Mesothelial cell of epicardium (in vitro differentiated cells): ENCODE measurements at places on chromosomes 3 and 15. TPM values are rescaled to one million over a fixed set of nuclear protein-coding genes. Genes with fewer than 3 reads are reported as not detected.

DNA sequence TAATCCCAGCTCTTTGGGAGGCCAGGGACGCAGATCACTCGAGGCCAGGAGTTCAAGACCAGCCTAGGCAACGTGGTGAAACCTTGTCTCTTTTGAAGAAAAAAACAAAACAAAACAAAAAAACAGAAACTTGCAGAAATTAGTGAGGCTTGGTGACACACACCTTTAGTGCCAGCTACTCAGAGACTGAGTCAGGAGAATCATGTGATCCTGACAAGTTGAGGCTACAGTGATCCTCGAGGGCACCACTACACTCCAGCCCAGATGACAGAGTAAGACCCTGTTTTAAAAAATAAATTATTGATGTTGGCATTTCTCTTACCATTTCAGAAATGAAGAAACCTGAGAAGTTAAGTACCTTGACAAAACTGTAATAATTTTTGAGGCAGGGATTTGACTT is 44.6 kb upstream of the CCNB2 start:
- no peaks in the 10 kb centered on the region for H3K4me1 ChIP-seq
- H3K36me3 ChIP-seq, result peaks cover 31% of the 10 kb centered on the region
- no peaks in the 10 kb centered on the region for H3K27me3 ChIP-seq
- H3K27ac ChIP-seq, result no peak overlapping the region

DNA sequence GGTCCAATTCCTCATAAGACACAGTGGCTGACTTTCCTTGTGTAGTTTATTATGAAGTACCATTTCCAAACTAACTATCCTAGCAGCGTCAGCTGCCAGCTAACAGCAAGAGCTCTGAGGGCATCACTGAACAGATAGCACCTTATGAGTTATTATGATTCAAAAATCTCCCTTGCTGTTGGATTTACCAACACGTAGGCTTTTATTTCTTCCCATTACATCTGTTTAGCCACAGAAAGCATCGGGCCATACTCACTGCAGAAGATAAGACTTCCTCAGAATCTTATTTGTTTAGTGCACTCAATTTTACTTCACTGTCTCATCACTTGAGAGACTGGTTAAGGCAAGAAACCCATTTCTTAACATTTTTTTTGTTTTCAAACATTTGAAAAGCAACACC is 16.2 kb downstream of the CLDN1 start:
- no peaks in the 10 kb centered on the region for H3K27me3 ChIP-seq
- H3K4me3 ChIP-seq, result no peak overlapping the region
- no peak overlapping the region for H3K27ac ChIP-seq
- H3K4me1 ChIP-seq, result peaks cover 13% of the 10 kb centered on the region
- no peak for DNase-seq

- no peak overlapping the region for H3K4me3 ChIP-seq
- peak overlapping the region; percentile 67 for H3K27ac ChIP-seq
- peak; percentile 28 for DNase-seq
- peaks cover 14% of the 10 kb centered on the region for H3K36me3 ChIP-seq
- no peaks in the 10 kb centered on the region for H3K27me3 ChIP-seq
- peaks cover 8% of the 10 kb centered on the region for H3K4me1 ChIP-seq
Observed at GRCh38 chr3:195221876-195222617, 48.9 kb downstream of the XXYLT1 start.

DNA sequence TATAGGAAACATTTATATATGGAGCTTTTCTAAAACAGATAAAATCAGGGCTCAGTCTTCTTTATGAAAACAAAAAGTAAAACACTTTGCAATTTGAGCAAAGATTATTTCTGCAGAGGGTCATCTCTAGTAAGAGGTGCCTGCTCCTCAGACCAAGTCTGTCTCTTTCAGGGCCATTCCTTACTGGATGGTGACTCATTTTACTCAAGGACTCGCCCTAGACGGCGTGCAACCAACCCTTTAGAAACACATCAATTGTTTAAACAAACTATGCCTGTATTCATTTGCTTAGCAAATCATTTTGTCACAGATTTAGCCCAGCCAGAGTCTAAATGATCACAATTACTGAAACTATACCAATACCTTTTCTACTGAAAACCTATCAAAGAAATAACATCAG is 242.8 kb upstream of the ICE2 start:
- no peak overlapping the region for H3K4me3 ChIP-seq
- H3K27ac ChIP-seq, result no peak overlapping the region
- no peak for DNase-seq
- peaks cover 6% of the 10 kb centered on the region for H3K27me3 ChIP-seq
- H3K4me1 ChIP-seq, result peaks cover 5% of the 10 kb centered on the region

- no peak for DNase-seq
- H3K27me3 ChIP-seq, result no peaks in the 10 kb centered on the region
- no peak overlapping the region for H3K4me3 ChIP-seq
- H3K36me3 ChIP-seq, result no peaks in the 10 kb centered on the region
Observed at GRCh38 chr3:194244167-194244566, 107.0 kb downstream of the CPN2 start.

DNA sequence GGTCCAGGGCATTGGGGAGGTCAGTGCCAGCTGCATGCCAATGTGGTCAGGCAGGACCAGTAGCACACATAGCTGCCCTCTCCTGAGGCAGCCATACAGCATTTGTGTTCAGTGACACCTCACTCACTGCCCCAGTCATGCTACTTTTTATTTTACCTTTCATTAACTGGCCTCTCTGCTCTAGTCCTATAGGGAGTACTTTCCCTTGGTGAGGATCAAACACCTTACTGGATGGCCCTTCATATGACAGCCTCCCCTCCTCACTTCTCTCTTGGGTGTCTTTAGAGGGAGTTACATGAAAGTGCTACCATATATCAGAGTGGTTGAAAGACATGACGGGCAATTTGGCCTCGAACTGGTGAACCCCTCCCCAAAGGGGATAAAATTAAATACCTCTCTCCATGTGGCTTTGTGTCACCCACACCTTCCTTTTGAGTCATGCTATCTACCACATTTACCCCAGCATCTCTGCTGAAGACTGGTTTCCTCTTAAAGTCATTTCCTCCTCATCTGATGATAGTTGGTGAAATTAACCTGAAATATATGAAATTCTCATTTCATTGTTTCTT is 17.6 kb downstream of the RLBP1 start:
- H3K4me3 ChIP-seq, result no peak overlapping the region
- DNase-seq, result no peak
- H3K27ac ChIP-seq, result no peak overlapping the region

DNA sequence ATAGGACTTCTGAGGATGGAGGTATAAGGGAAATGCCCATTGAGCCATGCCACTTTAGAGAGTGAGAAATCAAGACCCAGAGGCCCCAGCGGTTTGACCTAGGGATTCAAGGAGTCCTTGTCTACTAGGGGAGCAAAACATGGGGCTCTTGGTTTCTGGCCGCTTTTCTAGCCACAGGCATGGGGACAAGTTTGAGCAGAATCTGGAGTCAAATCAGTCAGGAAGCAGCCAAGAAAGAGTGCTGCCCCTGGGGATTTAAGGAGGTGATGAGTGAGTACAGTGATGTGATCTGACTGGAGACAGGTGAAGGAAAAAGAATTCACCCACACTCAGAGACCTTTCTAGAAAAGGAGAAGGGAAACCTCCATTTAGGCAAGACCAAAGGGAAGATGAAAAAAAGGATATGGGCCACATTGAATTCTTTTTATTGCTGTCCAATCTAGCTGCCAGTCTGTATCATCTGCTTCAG is 244.0 kb upstream of the TBC1D5 start:
- no peak for DNase-seq
- no peak overlapping the region for H3K4me3 ChIP-seq
- H3K4me1 ChIP-seq, result peaks cover 4% of the 10 kb centered on the region
- no peak overlapping the region for H3K27ac ChIP-seq

- H3K4me3 ChIP-seq, result no peak overlapping the region
- no peak for DNase-seq
- peaks cover 5% of the 10 kb centered on the region for H3K27me3 ChIP-seq
- H3K27ac ChIP-seq, result no peak overlapping the region
Observed at GRCh38 chr3:72520690-72521308, 327.4 kb downstream of the SHQ1 start.

- no peaks in the 10 kb centered on the region for H3K36me3 ChIP-seq
- no peak overlapping the region for H3K4me3 ChIP-seq
- H3K27me3 ChIP-seq, result no peaks in the 10 kb centered on the region
- DNase-seq, result no peak
- H3K27ac ChIP-seq, result peak overlapping the region; percentile 55
Observed at GRCh38 chr3:178671377-178671776, 135.1 kb downstream of the KCNMB2 start.

DNA sequence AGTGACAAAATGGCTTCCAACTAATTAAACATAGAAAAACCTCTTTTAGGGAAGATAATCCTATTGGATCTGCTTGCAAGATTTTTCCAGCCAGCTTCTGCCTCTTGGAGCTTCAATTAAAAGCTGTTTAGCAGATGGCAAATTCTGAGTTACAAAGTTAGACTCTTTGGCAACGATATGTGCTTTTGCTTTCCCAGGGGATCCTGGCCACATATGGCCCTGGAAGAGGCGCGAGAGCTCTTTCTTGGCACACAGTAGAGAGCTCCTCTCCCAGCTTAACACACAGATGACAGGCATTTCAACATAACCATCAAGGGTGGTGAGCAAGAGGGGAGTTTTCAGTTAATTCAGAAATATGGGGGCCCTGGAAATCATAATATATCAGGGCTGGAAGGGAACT is 41.6 kb upstream of the GALNT15 start:
- no peaks in the 10 kb centered on the region for H3K27me3 ChIP-seq
- H3K27ac ChIP-seq, result no peak overlapping the region
- H3K4me3 ChIP-seq, result no peak overlapping the region
- no peak for DNase-seq
- no peaks in the 10 kb centered on the region for H3K4me1 ChIP-seq
- H3K36me3 ChIP-seq, result no peaks in the 10 kb centered on the region

DNA sequence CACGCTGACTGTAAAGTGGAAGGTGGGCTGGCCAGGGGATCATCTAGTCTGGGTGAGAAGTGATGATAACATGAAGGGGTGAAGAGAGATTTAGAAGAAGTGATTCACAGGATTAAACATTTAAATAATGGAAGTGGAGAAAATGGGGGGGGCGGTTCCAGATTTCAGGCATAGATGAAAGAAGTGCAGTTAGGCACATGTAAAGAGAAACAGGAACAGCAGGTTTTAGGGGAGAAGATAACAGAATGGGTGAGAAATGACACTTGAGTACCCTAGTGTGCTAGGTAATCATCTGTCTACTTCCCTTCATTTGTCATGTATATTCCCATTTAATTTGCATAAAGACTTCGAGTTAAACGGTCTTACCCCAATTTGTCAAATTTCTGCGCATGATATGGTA is 15.3 kb downstream of the B3GNT5 start:
- DNase-seq, result no peak
- no peaks in the 10 kb centered on the region for H3K27me3 ChIP-seq
- peaks cover 18% of the 10 kb centered on the region for H3K4me1 ChIP-seq
- no peak overlapping the region for H3K4me3 ChIP-seq
- peaks cover 5% of the 10 kb centered on the region for H3K36me3 ChIP-seq

DNA sequence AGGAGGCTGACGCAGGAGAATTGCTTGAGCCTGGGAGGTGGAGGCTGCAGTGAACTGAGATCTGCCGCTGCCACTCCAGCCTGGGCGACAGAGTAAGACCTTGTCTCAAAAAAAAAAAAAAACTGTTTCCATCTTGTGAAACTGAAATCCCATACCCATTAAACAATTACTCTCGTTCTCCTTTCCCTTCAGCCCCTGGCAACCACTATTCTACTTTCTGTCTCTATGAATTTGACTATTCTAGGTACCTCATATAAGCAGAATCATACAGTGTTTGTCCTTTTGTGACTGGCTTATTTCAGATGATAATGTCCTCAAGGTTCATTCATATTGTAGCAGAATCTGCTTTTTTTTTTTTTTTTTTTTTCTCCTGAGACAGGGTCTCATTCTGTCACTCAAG is 51.5 kb upstream of the UBE2E1 start:
- no peak for DNase-seq
- no peaks in the 10 kb centered on the region for H3K27me3 ChIP-seq
- no peaks in the 10 kb centered on the region for H3K36me3 ChIP-seq
- H3K4me1 ChIP-seq, result peaks cover 24% of the 10 kb centered on the region

DNA sequence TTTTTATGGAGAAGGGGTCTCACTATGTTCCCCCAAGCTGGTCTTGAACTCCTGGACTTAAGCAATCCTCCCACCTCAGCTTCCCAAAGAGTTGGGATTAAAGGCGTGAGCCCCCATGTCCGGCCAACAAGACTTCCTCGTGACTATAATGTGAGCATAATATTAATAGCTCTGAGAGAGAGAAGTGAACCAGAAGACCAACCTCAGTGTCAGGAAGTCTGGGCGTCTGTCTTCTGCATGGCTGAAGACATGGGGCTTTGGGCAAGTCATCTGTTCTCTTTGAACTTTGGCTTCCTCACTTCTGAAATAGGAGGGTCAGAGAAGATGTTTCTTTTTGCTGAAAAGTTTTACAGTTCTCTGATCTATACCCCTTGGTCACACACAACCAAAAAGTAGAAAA is 92.1 kb downstream of the SLC49A4 start:
- H3K27ac ChIP-seq, result no peak overlapping the region
- no peak for DNase-seq
- H3K36me3 ChIP-seq, result no peaks in the 10 kb centered on the region
- H3K4me3 ChIP-seq, result no peak overlapping the region
- H3K27me3 ChIP-seq, result no peaks in the 10 kb centered on the region

SLC28A1 gene
- 0.16 to 0.24 TPM (median 0.20 TPM) in 3 replicates for total RNA-seq

NANOGP8 gene
- 0.86 to 1.2 TPM (median 0.91 TPM) in 3 replicates for total RNA-seq

CHRD gene
- 5.6 to 6.8 TPM (median 6.4 TPM) in 3 replicates for total RNA-seq

PTX3 gene
- 35.6 to 44.1 TPM (median 39.9 TPM) in 3 replicates for total RNA-seq

TRIM42 gene
- not detected in 3 replicates for total RNA-seq
